ENCODE measurements at places on chromosomes 4 and X. TPM values are rescaled to one million over a fixed set of nuclear protein-coding genes. Genes with fewer than 3 reads are reported as not detected.

The STS gene
- 5.4 TPM for polyA plus RNA-seq

The DCHS2 gene
- polyA plus RNA-seq: 0.41 TPM

- no peak for DNase-seq
Measured at GRCh38 chr4:172996571-172997216, 171.9 kb upstream of the GALNT7 start.

- no peak for DNase-seq
Measured at GRCh38 chr4:67927251-67927650, 36.0 kb downstream of the TMPRSS11A start.

DNA sequence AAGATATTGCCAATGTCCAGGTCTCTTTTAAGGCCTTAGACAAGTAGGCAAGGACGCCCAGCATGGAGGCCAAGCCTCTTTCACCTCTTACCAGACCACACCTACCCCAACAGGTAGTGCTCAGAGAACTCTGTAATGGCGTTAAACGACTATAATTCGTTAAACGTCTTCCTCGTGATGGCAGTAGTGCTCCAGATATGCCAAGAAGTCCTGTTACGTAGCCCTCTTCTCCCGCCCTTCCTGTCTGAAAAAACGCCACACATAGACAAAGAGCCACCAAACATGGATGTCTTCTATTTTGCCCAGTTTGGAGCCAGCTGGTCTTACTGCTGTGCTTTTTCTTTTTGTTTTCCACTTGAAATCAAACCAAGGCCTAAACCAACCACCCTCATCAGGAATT is 190.7 kb downstream of the OR13H1 start:
- no peak for DNase-seq

DNA sequence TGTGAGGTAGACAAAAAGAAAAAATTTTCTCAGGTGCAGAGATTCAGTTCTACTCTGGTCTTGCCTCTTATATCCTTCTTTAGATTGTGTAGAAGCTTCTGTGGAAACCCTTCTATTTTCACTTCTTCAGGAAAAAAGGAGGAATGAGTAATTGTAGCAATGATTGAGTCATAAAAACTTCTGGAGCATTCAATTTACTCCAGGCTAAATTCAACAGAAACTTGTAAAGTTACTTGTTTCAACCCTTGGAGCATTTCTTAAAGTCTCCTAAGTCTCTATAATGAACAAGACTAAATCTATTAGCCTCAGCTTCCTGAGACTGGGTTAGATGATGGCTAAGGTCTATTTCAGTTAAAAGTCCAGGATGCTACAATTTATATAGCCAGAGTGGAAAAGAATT is 29.9 kb downstream of the BOD1L1 start:
- DNase-seq: no peak

The AMOT gene
- 8.6 TPM for polyA plus RNA-seq

The RTL5 gene
- 38.0 TPM for polyA plus RNA-seq

- no peak for DNase-seq
Measured at GRCh38 chr4:7816771-7817170, 122.9 kb downstream of the AFAP1 start.

GRCh38 chr4:186592445-186592844 is 37.1 kb upstream of the MTNR1A start:
- DNase-seq: no peak

- DNase-seq: no peak
Measured at GRCh38 chr4:13601048-13601447, 26.5 kb downstream of the BOD1L1 start.

The STK32B gene
- polyA plus RNA-seq: 18.0 TPM

- no peak for DNase-seq
Measured at GRCh38 chrX:150919401-150919800, 20.9 kb upstream of the CD99L2 start.

The MID1 gene
- polyA plus RNA-seq: 7.4 TPM

DNA sequence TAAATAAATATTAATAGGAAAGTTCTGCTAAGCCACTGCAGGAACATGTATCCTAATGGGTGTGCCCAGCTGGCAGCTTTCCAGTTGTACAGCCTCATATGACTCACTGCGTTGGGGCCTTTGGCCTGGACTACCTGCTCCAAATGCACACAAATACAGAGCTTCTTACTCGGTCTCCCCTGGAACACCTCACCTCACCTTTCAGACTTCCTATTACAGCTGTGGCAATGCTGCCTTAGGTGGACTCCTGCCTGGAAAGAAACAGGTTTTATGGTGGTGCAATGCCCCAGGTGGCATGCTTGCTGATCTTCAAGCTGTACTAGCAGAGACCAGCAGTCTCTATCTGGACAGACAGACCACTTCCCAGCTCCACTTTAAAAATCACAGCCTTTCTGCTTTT is 85.7 kb upstream of the EXOC1L start:
- no peak for DNase-seq

DNA sequence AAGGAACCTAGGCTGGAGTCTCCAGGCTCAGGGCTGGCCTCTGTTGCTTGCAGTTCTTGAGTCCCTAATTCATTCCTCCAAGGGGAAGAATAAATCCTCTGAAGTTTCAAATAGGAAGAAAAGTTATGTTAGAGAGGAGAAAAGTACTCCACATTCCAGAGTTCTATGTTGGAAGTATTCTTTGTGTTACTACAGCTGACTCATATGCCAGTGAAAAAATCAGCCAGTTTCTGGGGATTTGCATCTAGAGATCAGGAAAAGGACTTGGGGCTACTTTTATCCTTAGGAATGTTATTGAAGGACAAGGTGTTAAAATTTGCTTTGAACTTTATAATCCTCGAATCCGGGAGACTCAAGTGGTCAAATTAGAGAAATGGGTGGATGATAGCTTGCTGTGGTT is 11.7 kb upstream of the NUDT9 start:
- no peak for DNase-seq

DNA sequence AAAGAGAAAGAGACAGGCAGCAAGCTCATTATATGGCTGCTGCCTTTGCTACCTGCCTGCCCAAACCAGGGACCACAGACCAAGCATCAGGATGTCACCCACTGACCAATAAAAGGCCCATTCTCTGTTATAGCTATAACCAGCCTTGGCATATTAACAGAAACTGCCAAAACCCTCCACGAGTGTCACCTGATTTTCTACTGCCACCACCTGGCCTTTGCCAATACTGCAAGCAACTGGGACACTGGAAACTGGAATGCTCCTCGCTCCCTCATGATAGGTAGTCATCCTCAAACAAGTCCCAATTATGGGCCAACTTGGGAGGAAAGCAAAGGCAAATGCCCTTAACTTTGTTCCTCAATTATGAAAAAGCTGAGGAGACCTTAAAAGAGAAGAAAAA is 76.0 kb downstream of the SPIN4 start:
- DNase-seq: no peak

The LRRC66 gene
- polyA plus RNA-seq: 0.24 TPM

GRCh38 chr4:15001248-15001868 is 923 bp upstream of the CPEB2 start:
- DNase-seq: peak; percentile 87

DNA sequence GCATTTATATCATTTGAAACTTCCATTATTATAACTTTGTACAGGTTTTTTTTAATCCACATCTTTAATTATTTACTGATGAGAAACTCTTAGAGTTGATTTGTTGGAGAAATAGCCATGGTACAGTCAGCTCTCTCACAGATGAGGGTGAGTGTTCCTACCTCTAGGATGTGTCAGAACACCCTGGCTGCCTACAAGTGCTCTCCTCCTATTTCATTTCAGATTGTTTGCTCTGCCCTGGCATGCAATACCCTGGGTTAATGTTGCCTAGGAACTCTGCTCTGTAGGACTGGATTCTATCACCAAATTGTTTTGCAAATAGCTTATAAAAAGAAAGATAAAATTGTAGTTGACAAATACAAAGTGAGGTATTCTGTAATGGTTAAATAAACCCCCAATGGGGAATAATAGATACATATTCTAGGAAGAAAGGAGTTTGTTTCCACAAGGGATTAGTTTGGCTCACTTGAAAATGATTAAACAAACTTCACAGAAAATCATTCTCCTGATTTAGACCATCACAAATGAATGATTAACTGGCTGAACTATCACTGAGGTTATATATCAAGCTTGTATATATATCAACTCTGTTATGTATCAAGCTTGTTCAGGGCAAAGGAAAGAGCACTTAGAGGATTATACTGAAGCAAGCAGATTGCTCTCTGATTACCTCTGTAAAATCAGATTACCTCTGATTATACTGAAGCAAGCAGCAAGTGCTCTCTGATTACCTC is 150.0 kb downstream of the PDE5A start:
- DNase-seq: no peak

The NUDT10 gene
- 3.6 TPM for polyA plus RNA-seq

GRCh38 chr4:154349829-154350228 is 141.8 kb downstream of the DCHS2 start:
- peak; percentile 55 for DNase-seq

DNA sequence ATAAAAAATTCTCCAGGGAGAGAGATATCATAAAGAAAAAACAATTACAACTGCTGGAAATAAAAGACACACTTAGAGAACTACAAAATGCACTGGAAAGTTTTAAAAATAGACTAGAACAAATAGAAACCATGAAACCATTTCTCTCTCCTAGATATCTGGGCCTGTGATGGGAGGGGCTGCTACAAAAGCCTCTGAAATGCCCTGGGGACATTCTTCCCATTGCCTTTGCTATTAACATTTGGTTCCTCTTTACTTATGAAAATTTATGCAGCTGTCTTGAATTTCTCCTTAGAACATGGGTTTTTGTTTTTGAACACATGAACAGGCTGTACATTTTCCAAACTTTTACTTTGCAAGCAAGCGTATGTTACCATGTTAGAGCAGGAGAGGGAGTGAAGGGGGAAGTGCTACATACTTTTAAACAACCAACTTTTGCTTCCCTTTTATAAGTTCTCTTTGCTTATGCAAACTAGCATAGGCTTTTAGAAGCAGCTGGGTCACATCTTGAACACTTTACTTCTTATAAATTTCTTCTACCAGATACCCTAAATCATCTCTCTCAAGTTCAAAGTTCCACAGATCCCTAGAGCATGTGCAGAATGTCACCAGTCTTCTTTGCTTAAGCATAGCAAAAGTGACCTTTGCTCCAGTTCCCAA is 47.9 kb upstream of the PACRGL start:
- DNase-seq: no peak

The SLC9B2 gene
- polyA plus RNA-seq: 11.7 TPM

- no peak for DNase-seq
Measured at GRCh38 chr4:39732728-39733127, 34.8 kb downstream of the UBE2K start.

The RBMXL3 gene
- not detected for polyA plus RNA-seq

GRCh38 chr4:119493886-119494285 is 134.7 kb downstream of the PDE5A start:
- DNase-seq: peak; percentile 71

DNA sequence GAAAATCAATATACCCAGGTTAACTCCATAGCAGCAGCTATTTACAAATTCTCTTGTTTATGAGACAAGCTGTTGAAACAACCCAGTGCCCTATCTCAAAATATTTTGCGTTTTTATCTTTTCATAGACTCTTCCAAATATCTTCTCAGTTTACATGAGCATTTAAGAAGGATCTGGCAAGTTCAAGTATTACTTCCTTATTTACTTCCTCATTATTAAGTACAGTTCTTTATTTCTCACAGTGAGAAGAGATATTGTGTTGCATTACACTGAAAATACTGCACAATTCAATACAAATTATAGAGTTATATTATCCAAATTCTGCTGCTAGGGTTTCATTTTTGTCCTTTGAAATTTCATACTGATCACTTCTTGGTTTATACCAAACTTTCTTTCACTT is 43.6 kb upstream of the UCP1 start:
- no peak for DNase-seq
